Stimulated activated CD8-positive, alpha-beta memory T cell treated with anti-CD3 and anti-CD28 coated beads, Interleukin-15, amount 100 ng/mL, for 48 hours (primary cell): ENCODE measurements at places on chromosomes 2 and 18.

DNA sequence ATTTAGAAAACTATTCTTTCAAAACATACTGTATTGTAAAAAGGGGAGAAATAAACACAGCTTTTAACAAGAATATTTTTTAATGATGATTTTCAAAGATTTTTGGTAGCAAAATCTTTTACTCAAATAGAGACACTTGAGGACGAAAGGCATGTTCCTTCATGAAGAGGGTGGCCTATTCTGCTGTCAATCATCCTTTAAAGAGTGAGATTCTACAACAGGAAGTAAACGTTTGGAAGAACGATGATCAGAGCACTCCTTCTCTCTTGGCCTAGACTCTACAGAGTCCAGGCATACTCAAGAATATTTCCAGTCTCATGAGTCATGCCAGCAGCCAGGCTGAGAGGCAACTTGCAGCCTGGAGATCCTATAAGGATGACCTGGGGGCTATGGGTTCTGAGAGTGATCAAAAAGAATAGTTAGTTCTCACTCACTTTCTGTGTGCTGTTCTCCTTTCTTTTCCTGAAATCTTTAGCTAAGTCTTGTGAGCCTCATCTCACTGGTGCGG lies 62.4 kb upstream of the TCF4 start:
- no peak for DNase-seq

- no peak for DNase-seq
Observed at GRCh38 chr2:189709501-189710221, 35.2 kb downstream of the ANKAR start.

DNA sequence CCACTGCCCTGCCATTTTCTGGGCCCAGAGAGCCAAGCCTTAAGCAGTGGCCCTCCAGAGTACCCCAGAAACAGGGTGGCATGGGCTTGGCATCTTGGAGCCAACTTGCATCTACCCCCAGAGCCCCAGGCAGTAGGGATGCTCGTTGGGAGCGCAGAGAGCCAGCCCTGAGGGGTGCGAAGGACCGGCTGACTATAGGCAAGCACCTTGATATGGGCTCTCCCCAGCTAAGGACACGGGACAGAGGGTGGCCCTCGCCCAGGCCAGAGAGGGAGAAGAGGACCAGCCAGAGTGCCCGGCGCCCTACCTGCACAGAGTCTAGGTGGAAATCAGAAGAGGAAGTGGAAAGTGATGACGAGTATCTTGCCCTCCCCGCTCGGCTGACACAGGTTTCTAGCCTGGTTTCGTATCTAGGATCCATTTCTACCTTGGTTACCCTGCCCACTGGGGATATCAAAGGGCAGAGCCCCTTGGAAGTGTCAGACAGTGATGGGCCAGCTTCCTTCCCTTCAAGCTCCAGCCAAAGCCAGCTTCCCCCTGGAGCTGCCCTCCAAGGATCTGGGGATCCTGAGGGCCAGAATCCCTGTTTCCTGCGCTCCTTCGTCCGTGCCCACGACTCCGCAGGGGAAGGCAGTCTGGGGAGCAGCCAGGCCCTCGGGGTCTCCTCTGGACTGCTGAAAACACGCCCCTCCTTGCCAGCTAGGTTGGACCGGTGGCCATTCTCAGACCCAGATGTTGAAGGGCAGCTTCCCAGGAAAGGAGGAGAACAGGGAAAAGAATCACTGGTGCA lies 16.2 kb downstream of the CEP68 start:
- DNase-seq, result no peak

DNA sequence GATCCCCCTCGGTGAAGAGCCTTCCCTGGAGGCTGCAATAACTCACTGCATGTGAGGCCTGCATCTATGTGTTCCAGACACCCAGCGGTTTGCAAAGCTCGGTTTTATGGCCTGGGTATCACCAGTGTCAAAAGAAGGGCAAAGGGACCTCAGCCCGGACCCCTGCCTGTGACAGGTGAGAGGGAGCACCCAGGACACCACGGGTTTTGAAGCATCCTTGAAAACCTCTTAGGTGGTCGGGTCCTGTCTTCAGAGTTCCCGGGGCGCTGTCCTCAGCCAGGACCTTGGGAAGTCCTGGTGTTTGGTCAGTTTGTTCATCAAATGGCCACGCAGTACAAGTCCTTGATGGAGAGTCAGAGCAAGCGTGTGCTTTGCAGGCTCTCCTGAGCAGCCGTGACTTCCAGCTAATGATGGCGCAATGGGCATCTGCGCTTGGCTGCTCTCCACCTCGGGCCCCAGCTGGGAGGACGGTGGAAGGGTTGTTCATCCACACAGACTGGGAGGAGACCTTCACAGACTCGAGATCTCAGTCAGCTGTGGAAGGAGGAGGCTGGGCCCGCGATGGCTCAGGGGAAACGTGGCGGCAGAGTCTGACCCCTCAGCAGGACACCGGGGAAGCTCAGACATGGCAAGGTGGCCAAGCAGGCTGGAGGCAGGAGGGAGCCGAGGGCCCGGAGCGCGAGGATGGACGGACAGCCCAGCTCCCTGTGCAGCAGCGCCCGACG lies 113.1 kb upstream of the GPC1 start:
- DNase-seq, result no peak

DNA sequence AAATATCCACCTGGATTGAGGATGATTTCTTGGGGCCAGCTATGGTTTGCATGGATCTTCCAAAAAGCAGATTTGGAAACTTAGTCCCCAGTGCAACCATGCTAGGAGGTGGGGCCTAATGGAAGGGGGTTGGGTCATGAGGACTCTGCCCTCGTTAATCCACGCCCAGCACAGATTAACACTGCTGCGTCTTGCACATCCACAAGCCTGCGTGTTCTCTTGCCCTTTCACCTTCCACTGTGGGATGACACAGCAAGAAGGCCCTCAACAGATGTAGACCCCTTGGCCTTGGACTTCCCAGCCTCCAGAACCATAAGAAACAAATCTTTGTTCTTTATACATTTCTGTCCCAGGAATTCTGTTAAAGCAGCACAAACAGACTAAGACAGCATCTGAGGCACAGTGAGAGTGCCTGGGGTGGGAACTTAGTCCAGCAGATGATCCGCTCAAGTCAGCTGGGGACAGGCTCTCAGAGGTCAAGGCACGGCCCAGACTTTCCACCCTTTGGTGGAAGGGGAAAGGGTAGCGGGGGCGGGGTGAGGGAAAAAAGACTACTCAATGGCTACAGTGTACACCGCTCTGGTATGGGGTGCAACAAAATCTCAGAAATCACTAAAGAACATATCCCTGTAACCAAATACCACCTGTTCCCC lies 2.4 kb downstream of the RAB17 start:
- DNase-seq, result no peak

- no peak for DNase-seq
Observed at GRCh38 chr2:26527726-26528585, 50.0 kb upstream of the OTOF start.

DNA sequence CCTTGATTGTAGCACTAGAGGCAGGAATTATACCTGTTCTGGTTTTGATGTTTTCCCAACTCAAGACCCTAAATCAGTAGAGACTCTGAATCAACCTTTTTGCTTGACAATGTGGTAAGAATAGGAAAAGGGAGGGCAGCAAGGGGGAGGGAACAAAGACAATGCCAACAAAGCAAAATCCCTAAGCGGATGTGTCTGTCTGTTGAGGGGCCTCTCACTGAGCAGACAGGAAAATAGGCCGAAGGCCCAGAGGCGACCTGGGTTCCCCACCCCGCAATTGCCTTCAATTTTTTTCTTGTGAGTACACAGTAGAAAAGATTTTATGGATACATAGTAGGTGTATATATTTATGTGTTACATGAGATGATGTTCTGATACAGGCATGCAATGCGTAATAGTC lies 75.6 kb downstream of the MAP4K4 start:
- no peak for DNase-seq

DNA sequence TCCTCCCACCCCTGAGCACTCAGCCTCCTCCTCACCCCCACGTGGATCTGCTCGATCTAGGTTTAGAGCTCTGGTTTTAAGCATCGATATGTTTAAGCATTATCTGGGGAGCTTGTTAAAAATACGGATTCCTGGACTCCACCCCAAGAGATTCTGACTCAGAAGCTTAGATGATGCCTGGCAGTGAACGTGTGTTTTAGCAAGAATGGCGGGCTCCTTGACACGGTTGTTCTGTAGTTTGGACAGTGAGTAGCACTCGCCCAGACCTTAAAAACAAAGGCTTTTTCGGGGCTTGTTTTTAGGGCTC lies 47.3 kb downstream of the LDLRAD4 start:
- DNase-seq, result no peak

DNA sequence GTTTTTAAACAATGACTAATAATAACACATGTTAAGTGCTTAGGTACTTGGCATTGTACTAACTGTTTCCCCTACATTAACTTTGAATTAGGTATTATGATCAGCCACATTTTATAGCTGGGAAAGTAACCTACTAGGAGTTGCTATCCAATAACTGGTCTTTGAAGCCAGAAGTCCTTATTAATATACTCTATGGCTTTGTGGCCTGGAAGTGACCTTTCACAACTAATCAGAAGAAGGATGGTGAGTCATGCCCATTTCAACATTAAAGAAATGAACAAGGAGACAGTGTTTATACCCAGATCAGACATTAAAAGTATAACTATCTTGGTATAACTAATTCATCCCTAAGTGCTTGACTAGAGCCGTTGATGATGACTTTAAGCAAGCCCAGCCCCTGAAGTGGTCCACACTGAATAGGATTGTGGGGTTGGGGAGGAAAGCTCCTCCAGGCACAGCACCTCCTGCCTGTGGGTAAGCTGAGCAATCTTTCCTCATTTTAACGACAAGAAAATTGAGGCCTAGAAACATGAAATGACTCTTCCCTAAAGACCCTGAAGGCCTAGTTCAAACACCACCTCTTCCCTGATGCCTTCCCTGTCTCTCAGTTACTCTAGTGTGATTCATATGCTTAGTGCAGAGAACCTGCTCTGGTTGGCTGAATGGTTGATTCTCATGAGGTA lies 71.6 kb upstream of the RFX8 start:
- no peak for DNase-seq

DNA sequence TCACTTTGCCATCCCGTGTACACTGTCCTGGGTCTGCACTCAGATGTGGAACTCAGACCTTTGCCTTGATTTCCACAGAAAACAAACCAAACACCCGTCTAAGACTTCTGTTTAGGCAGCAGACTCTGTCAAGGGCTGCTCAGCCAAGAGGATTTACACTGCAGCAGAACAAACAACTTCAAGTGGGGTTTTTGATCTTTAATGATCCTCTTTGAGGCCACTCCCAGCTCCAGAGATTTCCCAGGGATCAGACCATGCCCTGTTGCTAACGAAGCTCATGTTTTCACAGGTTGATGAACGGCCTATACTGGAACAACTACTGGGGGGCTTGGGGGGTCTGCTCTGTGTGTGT lies 52.5 kb upstream of the LGALSL start:
- no peak for DNase-seq

DNA sequence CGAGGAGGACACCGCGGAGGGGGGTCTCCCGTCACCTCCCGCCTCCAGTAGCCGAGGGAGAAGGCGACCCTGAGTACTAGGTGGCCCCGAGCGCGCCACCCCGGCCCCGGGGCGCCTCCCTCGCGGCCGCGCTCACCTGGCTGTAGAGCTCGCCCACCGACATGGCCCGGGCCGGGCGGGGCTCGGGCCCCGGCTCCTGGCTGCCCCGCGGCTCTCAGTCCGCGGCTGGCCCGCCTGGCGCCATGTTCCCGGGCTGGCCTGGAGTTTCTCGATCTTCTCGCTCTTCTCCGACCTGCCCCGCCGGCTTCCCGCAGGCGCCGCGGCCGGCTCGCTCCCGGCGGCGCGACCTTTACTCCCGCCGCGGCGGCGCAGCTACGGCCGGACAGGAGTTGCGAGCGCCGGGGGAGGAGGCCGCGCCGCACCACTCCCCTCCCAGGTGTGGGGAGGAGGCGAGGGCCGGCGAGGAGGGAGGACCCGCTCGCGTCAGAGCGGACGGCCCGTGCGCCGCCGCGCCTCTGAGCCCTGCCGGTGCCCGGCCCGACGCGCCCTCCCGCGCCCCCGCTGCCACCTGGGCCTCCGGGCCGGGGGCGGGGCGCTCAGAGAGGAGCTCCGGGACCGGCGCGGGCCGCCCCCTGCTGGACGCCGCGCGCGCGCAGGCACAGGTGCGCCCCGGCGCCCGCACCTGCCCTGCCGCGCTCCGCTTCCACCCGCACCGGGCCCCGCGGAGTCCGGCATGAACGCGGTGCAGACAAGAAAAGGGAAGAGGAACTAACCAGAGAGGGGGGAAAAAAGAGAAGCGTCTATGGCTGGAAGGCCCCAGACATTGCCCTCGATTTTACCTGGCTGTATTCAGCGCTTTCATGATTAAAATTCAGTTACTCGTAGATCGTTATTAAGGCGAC lies at the start of gene MYO5B:
MYO5B (minus strand) TSS at position 517 of the 902 bp plus-strand sequence; CDS start at position 163, 354 bp downstream.
- peak; percentile 43 for DNase-seq

DNA sequence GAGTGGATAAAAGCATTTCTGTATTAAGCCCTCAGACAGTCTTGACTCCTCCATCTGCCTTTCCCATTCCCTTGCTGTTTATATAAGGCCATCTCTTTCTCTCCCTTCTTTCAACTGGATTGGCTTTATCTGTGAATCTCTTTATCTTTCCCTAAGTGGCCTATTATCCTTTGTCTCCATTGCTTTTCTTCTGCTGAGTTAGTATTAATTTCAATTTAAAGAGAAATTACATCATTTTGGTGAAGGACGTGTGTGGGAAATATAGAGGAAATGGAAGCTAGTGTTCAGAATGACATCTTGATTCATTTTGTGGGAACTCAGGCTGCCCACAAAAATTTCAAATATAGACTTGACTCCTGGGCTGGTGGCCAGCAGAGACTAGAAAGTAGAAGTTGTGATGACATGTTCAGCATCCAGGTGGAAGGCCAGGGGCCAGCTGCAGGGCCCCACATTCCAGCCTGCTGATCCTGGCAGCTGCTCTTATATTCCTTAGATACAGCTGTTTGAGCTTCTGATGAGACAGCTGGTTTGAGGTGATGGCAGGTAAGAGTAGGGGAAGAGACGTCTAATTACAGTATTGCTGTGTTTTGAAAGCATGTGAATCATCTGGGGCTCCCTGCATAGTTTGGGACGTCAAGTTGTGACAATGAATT lies 52.3 kb downstream of the DIS3L2 start:
- peak; percentile 3 for DNase-seq

DNA sequence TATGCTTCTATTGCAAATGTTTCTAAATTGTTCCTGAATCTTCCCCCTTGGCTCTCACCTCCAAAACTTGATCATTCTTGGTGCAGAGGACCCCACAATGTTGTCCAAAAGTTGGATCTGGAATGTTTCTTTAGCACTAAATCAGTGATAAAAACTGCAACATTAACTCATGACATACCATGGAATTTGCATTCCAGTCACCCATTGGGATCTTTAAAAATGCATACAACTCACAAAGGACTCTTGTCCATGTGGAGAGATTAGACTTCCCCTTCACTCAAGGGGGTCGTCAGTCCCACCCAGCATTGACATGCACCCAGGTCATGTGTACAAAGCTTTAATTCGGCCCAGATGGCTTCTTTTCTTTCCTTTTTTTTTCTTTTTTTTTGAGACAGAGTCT lies 169.3 kb downstream of the SETBP1 start:
- DNase-seq, result no peak

- no peak for DNase-seq
Observed at GRCh38 chr2:189583227-189584198, 2.9 kb upstream of the SLC40A1 start.

DNA sequence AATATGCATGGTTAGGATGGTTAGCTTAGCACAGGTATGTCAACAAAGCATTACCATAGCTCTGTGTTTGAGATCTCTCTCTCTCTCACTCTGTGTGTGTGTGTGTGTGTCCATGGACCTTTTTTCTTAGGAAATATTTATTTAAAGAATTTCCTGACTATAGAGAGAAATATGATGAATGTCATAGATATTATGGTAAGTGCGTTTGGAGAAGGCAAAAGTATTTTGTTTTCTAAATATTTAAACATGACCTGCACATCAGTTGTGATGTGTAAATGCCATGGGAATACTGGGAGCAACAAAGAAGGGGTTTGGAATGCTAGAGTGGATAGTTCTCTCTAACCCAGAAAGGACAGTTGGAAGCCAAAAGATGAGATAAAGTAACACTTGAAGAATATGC lies 3.9 kb upstream of the TMEM178A start:
- no peak for DNase-seq
